Cortex of kidney (tissue), 1 donor: ENCODE measurements at places on chromosomes 2 and 18.

GRCh38 chr2:239803766-239804115 is 221.4 kb downstream of the NDUFA10 start:
- no peak for DNase-seq

DNA sequence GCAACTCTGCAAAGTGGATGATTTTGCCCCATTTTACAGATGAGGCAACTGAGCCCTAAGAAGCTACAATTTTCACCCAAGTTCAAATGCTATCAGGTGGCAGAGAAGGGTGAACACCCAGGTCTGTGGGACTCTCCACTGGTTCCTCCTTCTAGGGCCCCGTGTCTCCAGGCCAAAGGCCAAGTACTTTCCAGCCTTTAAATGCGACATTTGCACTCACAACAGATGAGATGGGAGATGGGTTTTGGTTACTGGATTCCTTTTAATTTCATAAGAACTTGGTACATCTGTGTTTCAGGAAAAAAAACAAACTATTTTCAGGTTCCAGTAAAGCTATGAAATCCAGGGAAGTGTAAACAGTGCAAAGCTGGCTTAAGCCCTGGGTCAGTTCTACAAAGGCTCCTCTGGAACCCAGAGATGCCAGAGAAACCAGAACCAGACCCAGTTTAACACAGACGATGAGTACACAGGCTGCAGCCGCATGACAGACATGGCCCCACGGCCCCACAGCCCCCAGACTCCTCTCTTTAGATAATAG is 361.7 kb downstream of the ANAPC1 start:
- DNase-seq = no peak

DNA sequence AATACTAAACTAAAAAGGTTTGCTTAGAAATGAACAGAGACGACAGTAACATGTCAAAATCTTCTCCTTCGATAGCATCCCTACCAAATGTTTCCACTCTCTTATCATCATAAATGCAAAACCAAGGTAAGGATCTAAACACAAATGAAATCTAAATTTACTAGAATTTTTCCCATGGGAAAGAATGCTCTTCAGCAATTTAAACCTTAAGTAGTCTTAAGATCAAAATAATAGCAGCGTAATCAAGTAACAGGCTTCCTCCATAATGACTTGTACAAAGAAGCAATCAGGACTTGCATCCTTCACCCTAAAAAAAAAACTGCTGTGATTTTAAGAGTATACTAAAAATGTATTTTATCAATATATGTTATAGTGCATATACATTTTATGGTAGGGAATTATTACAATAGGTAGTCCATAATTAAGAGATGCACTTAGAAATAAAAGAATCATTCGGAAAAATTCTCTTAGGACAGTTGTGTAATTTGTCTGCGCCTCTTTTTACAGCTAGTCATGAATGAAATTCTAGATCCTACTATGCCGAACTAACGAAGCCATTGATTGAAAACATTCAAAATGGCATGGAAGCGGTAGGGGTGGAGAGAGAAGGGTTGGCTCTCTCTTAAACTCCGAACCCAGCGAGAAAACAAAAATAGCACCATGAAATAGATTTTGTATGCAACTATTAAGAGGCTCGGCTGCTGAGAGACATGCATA is 1.3 kb downstream of the PGAP1 start:
- no peak for DNase-seq

GRCh38 chr2:148654435-148654834 is 9.9 kb downstream of the EPC2 start:
- DNase-seq = no peak
